Trophoblast cell (in vitro differentiated cells and primary cell): ENCODE measurements at places on chromosomes 5 and 9.

DNA sequence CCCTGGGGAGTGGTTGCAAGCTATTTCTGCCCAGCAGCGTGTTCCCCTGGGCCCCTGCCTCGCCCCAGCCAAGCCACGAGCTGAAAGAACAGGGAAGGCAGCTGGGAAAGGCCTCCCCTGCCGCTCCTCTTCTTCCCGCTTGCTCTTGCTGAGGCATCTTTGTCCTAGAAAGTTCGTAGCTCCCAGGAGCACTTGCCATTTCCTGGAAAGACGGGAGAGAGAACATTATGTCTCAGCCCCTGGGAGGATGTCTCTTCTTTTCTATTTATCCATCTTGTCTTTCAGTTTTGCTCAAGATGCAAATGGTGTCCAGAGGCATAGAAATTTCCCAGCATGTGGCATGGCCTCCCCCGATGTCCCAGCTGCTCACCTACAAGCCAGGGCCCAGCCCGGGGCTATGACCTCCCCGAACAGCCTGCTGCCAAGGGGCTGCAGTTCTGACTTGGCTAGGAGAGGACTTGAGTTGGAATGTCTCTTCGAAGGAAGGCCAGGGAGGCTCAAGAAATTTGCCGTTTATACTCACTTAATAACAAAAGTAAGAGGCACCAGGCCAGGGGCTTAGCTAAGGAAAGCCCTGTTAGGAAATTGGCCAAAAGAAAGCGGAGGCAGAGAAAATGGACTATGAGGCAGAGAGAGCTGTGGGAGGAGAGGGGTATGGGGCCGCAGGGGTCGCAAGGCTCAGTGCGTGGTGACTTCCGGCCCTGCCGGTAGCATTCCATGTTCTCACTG is 87.3 kb downstream of the LIFR start:
- no peak for DNase-seq

DNA sequence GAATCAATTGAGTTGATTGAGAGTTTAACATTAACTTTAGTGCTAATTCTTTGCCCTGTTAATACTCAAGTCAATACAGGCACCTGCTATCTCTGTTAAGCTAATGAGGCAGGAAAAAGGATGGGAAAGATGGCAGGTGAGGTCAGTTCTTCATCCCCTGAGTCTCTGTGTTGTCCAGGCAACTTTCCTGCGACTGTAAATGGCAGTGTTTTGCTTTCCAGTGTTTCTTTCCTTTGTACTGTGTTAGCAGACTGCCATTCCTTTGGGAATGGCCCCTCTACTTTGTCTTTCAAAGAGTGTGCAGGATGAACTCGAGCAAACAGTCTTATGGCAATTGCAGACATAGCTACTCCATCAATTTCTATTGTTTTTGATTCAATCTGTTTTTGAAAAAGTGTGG is 202.2 kb upstream of the VLDLR start:
- no peak for DNase-seq

GRCh38 chr5:67063791-67064190 is 132.8 kb downstream of the CD180 start:
- no peak for DNase-seq

GRCh38 chr5:84393969-84394368 is 9.3 kb upstream of the EDIL3 start:
- no peak for DNase-seq

GRCh38 chr5:102554728-102555127 is 55.9 kb upstream of the SLCO6A1 start:
- DNase-seq: no peak
